Pulmonary artery endothelial cell (primary cell): ENCODE measurements at places on chromosomes 1 and 21. TPM values are rescaled to one million over a fixed set of nuclear protein-coding genes. Genes with fewer than 3 reads are reported as not detected.

GRCh38 chr1:220123889-220124288 lies 30.0 kb downstream of the IARS2 start:
- no peak for DNase-seq

DNA sequence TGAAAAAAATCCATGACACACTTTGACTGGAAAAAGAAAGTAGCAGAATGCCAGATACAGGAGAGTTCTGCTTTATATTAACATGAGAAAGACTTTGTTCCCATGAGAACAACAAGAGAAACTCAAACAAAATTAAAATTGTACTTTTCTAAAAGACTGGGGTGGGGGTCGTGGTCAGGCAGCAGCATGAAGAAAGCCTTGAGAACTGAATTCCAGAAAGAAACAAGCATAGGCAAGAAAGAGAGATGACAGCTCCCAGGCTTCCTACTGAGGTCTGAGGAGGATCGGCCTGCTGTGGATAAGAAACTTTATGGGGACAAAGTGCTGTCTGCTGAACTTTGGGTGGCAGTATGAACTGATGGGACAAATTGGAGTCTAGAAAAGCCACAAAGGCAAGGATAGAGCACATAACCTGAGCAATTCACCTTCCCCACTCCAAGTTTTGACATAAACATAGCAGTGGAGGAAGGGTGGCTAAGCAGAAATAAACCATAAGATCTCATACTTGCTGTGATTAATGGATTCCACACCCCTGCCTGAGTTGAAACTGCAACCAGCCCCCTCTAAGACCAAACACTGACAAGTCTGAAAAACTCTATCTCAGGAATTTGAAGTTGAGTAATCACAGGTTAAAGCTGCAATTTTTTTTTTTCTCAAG lies 43.7 kb downstream of the COL6A1 start:
- no peak for DNase-seq

Gene CHI3L1
- total RNA-seq = not detected in 2 replicates

DNA sequence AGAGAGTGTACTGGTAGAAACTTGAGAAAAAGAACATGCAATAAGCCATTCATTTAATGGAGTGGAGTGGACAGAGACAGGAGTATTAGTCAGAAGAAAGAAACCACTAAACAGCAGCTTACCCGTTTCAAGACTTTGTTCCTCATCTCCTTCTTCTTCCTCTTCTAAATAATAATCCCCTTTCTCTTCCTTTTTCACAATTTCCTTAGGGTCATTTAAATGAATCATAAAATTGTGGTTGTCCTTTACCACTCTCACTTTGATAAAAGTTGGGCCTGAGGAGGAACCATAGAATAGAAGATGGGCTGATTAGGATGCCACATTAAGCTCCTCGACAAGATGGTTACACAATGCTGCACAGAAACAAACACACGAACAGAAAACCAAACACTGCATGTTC lies 109.6 kb downstream of the WDR3 start:
- no peak for DNase-seq

Gene RSRP1
- 64.6 and 233 TPM in 2 replicates for total RNA-seq

GRCh38 chr1:243968413-243968812 lies 82.7 kb upstream of the ZBTB18 start:
- no peak for DNase-seq

- no peak for DNase-seq
These were observed 56.7 kb downstream of the SRSF11 start for GRCh38 chr1:70277875-70278274.

DNA sequence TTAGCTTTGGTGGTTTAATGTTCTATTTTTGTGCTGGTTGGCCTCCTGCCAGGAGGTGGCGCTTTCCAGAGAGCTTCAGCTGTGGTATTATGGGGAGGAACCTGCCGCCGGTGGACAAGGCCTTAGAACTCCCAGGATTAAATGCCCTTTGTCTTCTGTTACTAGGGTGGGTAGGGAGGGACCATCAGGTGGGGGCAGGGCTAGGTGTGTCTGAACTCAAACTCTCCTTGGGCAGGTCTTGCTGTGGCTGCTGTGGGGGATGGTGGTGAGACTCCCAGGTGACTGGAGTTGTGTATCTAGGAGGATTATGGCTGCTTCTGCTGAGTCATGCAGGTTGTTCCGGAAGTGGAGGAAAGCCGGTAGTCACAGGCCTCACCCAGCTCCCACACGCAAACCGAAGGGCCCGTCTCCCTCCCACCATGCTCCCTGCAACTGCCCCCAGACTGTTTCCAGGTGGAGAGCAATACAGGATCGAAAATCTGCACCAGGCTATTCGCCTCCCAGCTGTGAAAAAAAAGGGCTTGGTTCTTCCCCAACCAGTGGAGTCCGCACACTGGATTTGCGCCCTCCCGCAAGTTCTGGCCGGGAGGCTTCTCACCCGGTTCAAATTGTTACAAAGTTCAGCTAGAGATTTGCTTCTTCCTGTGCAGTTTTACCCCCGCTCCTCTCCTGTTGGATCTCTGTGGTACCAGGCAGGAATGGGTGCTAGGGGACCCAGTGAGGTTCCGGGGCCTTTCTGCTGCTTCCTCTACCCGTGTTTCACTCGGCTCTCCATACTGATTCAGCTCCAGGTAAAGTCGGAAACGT lies 220.5 kb downstream of the CENPF start:
- no peak for DNase-seq

Gene KRTAP19-8
- not detected in 2 replicates for total RNA-seq

DNA sequence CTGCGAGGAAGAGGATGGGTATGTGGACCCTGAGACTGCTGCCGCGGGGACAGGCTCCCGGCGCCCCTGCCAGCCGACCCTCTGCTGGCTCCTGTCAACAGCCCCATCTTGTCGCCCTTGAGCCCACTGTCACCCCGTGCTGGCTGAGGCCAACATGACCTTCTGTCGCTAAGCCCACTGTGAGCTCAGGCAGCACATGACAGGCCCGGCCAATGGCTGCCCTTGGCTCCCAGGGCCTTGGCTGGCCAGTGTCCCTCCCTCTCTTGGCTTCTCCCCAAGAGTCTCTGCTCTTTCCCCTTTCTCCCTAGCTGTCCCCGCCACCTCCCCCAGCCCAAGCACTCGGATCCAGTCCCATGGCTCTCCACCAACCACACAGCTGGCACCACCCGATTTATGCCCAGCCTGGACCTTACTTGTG lies 3.5 kb downstream of the PEX10 start:
- no peak for DNase-seq

Gene AK5
- 2.5 and 5.9 TPM in 2 replicates for total RNA-seq

DNA sequence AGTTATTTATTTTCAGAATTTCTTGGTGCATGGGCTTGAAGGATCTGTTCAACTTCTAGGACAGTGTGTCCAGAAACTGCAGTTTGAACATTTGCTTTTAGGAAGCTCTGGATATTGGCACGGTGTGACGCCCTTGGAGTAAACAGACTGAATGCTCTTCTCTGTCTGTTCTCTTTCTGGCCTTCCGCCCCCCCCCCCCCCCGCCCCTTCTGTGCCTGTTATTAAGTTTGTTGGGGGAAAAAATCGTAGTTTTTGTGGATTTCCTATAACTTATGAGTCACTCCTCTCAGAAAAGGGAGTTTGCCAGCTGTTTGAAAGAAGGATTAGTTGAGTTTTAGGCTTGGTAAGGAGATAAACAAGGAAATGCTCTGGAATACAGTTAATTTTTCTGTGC lies 1.2 kb downstream of the KCTD3 start:
- DNase-seq = no peak

- DNase-seq = no peak
These were observed 62.7 kb downstream of the PRDM2 start for GRCh38 chr1:13762642-13763041.

- no peak for DNase-seq
These were observed 21.2 kb downstream of the TP73 start for GRCh38 chr1:3673381-3674099.

DNA sequence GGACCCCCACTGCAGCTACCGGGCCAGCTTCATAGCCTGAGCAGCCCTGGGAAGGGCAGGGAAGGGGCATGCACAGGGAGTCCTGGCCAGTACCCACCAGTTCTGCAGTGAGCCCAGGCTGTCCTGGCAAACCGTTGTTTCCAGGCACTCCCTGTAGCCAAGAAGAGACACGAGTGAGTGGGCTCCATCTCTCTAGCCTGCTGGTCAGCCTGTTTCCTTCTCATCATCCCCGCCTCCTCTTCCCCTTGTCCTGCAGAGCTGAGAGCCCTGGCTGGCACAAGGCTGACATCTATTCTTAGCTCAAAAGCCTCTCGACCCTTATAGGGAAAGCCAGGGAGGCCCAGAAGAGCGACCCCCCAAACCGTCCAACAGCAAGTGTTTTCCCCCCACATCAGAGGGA lies 28.7 kb downstream of the COL16A1 start:
- DNase-seq = no peak

GRCh38 chr1:57887964-57888491 lies 464.2 kb upstream of the DAB1 start:
- DNase-seq = no peak

Gene ALG14
- total RNA-seq = 2.8 and 3.4 TPM in 2 replicates

- no peak for DNase-seq
These were observed 83.3 kb downstream of the MAP3K7CL start for GRCh38 chr21:29213513-29214385.

GRCh38 chr1:221912230-221912629 lies 170.3 kb upstream of the DUSP10 start:
- DNase-seq = no peak

GRCh38 chr1:52239708-52240001 lies 97.8 kb downstream of the ZFYVE9 start:
- DNase-seq = no peak
